ENCODE measurements at places on chromosomes 12 and 14.

- no peak for DNase-seq
Observed at GRCh38 chr14:91946622-91947474, 646 bp downstream of the FBLN5 start.

GRCh38 chr12:40989785-40990184 is 198.3 kb upstream of the PDZRN4 start:
- no peak for DNase-seq

DNA sequence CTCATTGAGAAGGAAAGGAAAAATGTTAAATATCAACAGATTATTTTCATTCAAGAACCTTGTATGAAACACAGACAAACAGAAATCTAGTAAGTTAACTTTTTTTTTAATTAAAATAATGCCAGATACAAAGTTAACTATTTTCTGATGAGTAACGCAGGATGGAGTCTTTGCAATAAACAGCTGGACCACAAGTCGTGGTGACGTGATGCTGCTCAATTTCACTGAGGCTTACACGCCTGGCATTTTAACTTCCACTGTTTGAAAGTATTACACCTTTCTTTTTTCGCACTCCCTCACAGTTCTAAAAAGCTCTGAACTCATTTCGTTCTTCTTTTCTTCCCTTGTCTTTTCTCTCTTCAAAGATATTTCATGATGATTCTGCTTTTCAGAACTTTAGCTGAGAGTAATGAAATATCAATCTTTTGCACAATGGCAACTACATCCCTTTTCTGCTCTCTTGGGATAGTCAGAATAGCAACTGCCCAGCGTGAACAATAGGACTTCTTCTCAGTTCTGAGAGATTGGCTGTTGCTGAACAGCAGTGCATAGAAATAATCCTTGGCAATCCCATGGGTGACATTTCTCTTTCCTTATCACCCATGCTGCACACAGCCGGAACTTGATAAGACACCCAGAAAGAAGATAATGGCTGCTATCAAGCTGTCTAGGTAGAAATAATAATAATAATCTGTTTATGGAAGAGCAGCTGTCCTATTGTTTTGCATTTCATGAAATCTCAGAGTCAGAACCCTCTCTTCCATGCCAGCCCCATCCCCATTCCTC is 160.5 kb downstream of the BTG1 start:
- no peak for DNase-seq

- no peak for DNase-seq
Observed at GRCh38 chr12:123954647-123955350, 17.8 kb downstream of the CCDC92 start.

GRCh38 chr12:108457006-108457733 is 57.9 kb upstream of the FICD start:
- peak; percentile 62 for DNase-seq

DNA sequence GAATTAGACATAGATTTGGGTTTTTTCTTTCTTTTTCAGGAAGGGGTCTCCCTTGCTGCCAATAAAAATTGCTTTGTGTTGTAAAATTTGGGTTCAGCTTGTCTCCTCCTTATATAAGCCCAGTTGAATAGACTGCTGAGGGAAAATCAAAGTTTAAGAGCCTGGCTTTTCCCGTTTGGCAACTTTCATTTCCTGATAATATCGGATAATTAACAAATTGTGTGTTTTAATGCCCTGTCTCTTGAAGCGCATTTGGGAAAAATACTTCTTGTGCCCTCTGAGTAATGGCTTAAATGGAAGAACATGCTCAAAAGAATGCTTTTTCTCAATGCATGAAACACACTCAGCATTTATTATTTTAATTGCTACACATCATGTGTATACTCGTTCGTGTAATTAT is 198.0 kb upstream of the DCN start:
- DNase-seq, result no peak

GRCh38 chr12:83710851-83711250 is 1024.1 kb downstream of the TMTC2 start:
- no peak for DNase-seq

GRCh38 chr12:51901121-51901817 is 6.0 kb upstream of the ACVRL1 start:
- DNase-seq, result no peak

DNA sequence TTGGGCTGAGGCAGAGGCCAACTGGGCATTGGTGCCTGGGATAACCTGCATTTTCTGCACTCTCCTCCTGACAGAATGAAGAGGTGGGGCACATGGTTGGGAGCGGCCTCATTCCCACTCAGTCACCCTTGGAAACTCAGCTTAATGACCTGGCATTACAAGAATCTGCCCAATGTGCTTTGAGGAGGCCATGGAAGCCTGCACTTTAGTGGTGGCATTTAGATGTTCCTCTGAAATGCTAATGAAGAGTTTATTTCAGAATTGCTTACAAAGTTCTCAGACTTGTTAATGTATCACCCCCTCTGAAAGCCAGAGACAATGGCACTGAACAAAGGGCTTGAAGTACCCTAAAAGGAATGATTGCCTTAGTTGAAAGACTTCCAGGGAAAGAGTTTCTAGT is 71.4 kb upstream of the PARP11 start:
- no peak for DNase-seq

Data from hematopoietic multipotent progenitor cell treated with erythropoietin and hydrocortisone succinate and interleukin-3 and kit ligand, for 8 days (in vitro differentiated cells).